ENCODE measurements at places on chromosomes 11 and 22. TPM values are rescaled to one million over a fixed set of nuclear protein-coding genes. Genes with fewer than 3 reads are reported as not detected.

ZNF202 gene
- 30.7 TPM for polyA plus RNA-seq

GRCh38 chr11:117443266-117444186 lies 115.9 kb downstream of the CEP164 start:
- peak; percentile 78 for DNase-seq

GRCh38 chr11:39570526-39570925 lies 1888.9 kb downstream of the LRRC4C start:
- no peak for DNase-seq

SLC25A45 gene
- polyA plus RNA-seq = 8.0 TPM

DNA sequence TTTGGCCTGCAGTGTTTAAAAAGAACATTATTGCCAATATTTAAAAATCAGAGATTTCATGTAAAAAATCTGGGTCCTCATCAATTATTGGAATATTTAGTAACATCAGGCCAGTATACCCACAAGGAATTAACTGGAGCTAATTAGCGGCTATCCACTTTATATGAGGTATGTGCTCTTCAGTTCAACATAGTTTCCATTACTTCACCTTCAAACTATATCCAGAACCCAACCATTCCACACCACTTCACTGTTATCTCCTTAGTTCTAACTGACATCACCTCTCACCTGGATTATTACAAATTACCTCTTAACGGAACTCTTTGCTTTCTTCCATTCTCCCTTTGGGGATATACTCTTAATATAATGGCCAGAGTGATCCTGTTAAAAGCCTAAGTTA lies 64.7 kb downstream of the DENND5A start:
- no peak for DNase-seq

BTG4 gene
- polyA plus RNA-seq = 36.8 TPM

DNA sequence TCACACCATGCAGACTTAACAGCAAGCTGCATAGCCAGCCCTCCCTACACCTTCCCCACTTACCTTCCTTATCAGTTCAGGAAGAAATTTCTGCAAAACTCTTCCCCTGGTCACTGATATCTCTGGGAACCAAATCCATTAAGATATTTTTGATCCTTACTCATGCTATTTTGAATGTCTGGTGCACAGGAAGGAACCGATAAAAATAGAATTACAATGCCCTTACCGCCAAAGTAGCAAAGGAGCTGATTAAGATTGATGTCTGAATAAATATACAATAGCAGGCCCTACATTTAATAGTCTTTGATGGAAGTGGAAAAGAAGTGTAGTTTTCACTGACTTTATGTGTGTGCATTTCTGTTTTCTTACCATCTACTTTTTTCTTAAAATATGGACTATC lies 117.3 kb downstream of the MPPED2 start:
- DNase-seq = no peak

GRCh38 chr11:65916391-65916790 lies 2.5 kb downstream of the C11orf68 start:
- no peak for DNase-seq
